ENCODE measurements at places on chromosomes 16 and 17.

- DNase-seq = no peak
Measured at GRCh38 chr16:59470556-59470955, 736.4 kb upstream of the GOT2 start.

DNA sequence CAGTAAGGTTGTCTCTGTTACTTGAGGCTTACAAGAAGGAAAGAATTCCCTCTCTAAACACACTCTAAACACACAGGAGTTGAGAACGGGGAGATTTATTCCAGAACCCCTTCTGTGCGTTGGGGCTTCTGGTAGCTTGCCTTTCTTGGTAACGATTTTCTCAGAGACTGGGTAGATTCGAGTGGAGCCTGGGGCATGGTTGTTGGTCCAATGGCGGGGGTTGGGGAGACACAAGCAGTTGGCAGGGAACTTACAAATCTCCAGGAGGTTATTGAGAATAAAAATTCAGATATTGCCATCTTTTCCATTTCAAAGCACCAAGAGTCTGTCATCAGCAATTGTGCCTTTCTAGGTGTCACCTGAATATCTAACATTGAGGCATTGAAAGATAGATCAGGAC is 251.7 kb downstream of the CDH13 start:
- DNase-seq = no peak

- DNase-seq = no peak
Measured at GRCh38 chr16:14445937-14446715, 183.9 kb downstream of the PARN start.

DNA sequence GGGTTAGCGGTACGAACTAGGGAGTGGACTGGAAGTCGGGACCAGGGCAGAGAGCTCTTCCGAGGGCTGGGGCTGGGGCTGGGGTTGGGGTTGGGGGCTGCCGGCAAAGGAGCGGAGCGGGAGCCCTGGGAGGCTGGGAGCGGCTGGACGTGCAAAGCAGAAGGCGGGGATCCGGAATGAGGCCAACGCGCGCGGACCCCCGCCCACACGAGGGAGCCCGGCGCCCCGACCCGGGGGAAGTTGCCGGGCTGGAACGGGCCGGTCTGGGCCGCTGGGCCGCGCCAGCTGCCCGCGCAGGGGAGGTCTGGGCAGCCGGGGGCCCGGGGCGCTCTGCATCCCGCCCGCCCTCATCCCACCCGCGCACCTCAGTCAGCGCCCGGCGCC is 323 bp downstream of the ST3GAL2 start:
- no peak for DNase-seq

DNA sequence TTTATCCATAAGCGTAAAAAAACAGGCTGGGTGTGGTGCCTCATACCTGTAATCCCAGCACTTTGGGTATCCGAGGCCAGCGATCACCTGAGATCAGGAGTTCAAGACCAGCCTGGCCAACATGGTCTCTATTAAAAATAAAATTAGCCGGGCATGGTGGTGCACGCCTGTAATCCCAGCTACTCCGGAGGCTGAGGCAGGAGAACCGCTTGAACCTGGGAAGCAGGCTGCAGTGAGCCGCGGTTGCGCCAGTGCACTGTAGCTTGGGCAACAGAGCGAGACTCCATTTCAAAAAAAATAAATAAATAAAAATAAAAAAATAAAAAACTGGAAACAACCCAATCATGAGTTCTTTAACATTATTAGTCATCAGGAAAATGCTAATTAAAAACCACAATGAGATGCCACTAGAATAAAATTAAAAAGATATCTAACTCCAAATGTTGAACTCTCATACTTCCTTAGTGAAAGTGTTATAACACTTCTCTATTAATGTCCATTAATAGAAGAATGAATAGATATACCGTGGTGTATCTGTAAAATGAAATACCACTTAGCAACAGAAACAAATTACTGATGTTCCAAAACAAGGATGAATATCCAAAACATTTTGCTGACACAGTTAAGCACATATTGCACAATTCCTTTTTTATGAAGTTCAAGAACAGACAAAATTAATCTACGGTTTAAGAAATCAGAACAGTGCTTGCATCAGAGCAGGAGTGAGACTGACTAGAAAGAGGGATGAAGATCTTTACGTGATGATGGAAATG is 13.1 kb downstream of the MPHOSPH6 start:
- DNase-seq = no peak

- DNase-seq = no peak
Measured at GRCh38 chr16:82004601-82005000, 6.7 kb downstream of the SDR42E1 start.

- no peak for DNase-seq
Measured at GRCh38 chr16:19112099-19112407, 1.7 kb upstream of the ITPRIPL2 start.

DNA sequence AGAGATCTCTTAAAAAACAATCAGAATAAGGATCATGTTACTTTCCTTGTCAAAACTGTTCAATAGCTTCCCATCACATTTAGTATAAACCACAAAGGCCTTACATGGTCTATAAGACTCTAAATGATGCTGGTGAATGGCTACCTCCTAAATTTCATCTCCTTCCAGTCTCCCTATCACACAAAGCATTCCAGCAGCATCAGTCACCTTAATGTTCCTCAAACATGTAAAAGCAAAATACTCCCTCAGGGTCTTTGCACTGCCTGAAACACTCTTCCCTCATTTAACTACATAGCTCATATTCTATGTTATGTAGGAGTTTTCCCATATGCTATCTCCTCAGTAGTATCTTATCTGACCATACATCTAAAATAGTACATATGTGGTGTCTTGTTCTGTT is 53.5 kb upstream of the INTS2 start:
- no peak for DNase-seq

DNA sequence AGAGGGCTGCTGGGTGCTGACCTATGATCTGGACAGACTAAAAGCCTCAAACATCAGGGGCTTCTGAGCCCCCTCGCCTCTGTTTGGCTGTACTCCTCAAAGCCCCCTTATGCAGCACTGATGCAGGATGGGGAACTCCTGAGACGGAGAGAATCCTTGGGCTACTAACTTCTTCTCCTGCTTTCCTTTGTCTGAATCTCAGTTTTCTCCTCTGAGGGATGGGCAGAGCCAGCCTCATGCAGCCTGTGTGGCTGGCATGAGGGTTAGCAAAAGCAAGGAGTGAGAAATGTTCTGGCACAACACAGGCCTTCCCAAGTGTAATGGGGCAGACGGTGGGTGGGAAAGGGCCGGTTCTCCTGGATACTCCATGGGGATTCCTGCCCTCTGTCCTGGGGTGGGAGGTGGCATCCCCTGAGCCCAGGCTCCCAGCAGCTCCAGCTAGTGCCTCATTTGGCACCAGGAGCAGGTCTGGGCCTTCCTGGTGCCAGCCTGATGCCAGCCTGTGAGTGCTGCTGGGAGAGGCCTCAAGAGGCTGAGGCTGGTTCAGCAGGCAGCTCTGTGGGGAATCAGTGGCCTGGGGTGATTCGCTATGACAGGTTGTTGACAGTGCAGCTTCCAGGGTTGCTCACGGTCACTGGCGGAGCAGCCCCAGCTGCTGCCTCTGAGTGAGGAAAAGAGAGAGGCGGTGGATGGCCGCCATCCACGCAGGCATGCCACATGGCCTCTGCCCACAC is 4.0 kb upstream of the BRD7 start:
- no peak for DNase-seq

DNA sequence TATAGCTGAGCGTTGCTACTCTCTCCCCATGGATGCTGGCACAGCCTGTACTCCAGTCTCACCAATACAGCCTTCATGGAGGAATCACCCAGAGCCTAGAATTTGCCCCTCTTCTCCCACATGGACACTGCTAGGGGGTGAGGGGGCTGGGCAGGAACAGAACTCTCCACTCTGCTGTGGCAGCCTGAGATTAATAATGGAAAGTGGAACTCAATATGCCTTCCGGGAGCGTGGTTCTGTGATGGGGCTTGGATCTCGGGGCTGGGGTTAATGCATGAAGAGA is 1.2 kb downstream of the SLC9A5 start:
- no peak for DNase-seq

DNA sequence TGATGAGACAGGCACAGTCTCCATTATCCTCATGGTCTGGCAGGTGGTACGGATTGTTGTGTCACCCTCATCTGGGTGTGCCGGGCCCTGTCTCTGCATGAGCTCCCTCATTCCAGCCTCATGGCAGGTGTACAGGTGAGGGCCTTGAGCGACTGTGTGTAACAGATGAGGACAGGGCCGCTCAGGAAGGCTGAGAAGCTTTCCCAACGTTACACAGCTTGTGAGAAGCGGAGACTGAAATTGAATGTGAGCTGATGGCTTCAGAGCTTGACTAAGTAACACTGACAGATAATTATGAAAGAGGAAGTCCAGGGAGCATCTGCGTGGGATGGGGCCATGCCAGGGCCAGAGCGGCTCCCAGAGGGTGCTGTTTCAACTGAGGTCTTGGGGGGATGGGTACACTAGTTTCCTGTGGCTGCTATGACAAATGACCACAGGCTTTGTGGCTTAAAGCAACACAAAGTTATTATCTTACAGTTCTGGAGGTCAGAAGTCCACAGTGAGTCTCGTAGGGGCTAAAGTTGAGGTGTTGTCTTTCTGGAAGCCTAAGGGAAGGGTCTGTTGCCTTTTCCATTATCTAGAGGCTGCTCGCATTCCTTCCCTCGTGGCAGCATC is 36.7 kb downstream of the CMIP start:
- DNase-seq = no peak

GRCh38 chr16:90023078-90023447 is 3.8 kb upstream of the DBNDD1 start:
- DNase-seq = no peak

GRCh38 chr17:4560837-4561256 is 470 bp upstream of the GGT6 start:
- DNase-seq = no peak

DNA sequence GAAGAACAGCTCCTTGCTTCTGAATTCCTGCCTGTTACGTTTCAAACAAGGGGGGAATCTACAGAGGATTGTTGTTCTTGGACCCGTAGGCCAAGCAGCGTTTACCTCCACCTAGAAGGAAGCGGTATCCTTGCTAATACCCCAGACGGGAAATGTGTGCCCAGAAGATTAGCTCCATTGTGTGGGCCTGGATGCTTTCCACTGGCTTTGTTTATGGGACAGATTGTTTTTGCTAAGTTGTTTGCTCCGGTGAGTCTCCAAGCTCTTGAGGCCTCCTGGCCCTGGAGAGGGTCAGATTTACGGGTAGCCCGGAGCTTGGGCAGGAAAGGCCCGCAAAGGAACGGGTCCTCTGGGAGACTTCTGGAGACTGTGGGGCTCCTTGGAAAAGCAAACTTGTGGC is 28.4 kb upstream of the MRTFB start:
- DNase-seq = no peak

DNA sequence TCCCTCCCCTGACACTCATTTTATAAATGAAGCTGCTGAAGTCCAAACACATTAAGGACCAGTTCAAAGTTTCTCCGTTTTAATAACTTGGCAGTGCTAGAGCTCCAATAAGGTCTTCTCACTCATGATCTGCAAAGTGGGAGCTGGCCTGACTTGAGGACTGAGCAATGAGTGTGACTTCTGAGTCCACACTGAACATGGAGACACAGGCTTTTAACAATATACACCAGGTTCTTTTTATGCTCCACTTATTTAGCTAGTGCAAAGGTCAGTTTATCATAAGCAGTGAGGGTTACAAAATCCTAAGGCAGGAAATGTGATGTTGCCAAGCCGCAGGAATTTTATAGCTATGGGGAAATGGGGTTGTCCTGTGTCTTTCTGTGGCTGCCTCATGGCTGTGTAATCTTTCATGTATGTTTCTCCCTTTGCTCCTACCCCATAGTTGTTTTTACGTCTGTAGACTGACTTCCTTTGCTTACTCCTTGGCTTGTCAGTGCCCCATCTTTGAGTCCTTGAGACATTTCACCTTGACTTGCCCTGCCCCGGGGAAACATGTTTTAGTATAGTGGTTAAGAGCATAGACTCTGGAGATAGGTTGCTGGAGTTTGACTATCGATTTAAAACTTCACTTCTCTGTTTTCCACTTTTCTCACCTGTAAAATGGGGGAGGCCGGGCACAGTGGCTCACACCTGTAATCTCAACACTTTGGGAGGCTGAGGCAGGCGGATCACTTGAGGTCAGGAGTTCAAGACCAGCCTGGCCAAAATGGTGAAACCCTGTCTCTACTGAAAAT is 12.2 kb upstream of the MMD start:
- no peak for DNase-seq

DNA sequence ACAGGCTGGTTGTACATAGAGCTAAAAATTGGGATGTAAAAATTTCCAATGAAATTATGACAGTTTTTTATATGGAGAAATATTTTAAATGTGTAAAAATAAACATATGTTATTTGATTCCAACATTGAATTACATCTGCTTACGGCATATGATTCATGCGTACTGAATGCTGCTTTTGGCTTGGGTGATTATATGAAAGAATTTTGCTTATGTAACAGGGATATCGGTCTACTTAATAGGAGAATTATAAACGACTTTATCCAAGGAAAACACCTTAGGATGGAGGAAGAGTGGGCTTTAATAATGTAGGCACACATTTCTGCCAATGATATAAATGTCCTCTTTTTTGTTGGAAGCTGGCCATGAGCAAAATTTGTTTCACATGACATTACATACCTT is 197.3 kb upstream of the GOT2 start:
- DNase-seq = no peak

GRCh38 chr16:12043953-12044352 is 67.4 kb downstream of the SNX29 start:
- DNase-seq = no peak

GRCh38 chr17:65279456-65279855 is 142.3 kb downstream of the RGS9 start:
- no peak for DNase-seq

- DNase-seq = no peak
Measured at GRCh38 chr16:19879241-19879792, 5.3 kb downstream of the GPRC5B start.

DNA sequence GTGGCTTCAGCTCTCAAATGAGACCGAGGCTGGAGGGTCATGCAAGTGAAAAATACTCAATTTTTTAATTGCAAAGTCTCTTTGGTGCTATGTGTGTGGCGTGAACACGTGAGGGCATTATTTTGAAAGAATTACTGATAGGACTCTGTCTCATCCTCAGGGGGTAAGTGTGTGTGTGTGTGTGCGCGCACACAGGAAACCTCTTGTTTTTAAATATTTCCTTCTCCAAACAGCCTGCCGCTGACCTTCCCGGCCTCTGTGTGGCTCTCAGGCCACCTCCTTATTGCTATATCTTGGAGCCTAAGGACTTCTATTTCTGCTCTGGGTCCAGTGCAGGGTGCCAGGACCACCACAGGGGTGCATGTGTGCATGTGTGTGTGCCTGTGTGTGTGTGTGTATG is 99.7 kb downstream of the CMIP start:
- DNase-seq = no peak

- DNase-seq = no peak
Measured at GRCh38 chr16:47033176-47033575, 59.7 kb upstream of the DNAJA2 start.

GRCh38 chr16:55001931-55002330 is 71.3 kb downstream of the IRX5 start:
- DNase-seq = no peak

All from stimulated activated CD8-positive, alpha-beta memory T cell treated with anti-CD3 and anti-CD28 coated beads, Interleukin-15, amount 100 ng/mL, for 4 hours (primary cell).